ENCODE measurements at places on chromosomes 6 and 20.

- DNase-seq, result no peak
Observed at GRCh38 chr20:14553774-14554534, 216.5 kb upstream of the FLRT3 start.

DNA sequence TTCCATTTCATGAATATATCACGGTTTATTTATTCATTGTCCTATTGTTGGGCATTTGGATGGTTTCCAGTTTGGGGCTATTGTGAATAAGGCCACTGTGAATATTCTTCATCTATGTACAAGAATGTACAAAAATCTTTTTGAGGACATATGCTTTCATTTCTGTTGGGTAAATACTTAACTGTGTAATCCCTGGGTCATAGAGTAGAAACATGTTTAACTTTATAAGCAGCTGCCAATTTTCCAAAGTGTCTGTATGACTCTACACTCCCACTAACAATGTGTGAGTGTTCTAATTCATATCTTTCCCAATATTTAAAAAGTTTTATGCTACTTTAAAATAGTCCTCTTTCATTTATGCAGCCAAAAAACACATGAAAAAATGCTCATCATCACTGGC is 98.6 kb downstream of the UST start:
- DNase-seq, result no peak

DNA sequence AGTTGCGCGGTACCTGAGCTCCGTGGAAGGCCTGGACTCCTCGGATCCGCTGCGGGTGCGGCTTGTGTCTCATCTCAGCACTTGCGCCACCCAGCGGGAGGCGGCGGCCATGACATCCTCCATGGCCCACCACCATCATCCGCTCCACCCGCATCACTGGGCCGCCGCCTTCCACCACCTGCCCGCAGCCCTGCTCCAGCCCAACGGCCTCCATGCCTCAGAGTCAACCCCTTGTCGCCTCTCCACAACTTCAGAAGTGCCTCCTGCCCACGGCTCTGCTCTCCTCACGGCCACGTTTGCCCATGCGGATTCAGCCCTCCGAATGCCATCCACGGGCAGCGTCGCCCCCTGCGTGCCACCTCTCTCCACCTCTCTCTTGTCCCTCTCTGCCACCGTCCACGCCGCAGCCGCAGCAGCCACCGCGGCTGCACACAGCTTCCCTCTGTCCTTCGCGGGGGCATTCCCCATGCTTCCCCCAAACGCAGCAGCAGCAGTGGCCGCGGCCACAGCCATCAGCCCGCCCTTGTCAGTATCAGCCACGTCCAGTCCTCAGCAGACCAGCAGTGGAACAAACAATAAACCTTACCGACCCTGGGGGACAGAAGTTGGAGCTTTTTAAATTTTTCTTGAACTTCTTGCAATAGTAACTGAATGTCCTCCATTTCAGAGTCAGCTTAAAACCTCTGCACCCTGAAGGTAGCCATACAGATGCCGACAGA is 9.9 kb downstream of the HEY2 start:
- no peak for DNase-seq

GRCh38 chr6:88702956-88703556 is 260.4 kb downstream of the RNGTT start:
- DNase-seq, result no peak

GRCh38 chr20:602111-602970 is 7.8 kb downstream of the TCF15 start:
- DNase-seq, result no peak

DNA sequence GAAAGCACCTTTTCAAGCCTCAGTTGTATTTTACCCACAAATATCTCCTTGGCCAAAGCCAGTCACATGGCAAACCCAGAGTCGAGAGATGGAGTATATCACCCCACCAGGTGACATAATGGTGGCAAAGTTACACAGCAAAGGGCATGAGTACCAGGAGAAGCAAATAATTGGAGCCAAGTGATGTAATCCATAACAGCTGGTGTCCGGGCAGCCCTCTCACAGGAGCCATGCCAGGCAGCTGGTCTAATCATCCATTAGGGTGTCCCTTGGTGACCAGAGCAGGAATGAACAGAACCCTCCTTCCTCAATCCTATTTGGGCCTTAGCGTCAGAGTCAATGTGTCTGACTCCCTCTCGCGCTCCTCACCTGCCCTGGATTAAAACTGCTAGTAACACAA is 272.1 kb downstream of the LRFN2 start:
- DNase-seq, result no peak

DNA sequence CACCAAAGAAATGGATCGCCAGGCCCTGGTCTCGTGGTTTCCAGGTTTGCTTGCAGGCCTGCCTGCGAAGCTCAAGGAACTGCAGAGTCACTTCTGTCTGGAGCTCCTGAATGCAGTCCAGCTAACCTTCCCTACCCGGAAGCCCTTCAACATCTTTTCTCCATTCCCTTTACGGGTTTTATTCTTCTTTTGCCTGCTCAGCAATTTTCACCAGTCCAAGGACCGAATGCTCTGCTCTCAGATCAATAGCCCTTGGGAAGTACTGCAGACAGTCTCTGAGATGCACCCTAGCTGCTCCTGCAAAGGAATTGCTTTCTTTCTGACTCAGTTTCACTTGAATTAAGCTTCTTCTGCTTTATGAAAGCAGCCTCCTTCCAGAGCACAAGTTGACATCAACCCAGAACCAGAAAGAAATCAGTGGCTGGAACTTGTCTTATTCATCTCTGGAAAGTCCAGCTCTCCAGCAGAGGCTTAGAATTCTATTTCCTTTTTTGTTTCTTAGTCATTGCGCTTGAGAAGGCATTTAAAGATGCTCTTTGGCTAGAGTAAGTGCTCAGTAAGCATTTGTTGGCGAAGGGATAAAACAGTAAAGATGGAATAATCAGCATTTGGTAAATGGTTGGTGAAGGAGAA is 18.7 kb upstream of the YWHAB start:
- DNase-seq, result no peak

DNA sequence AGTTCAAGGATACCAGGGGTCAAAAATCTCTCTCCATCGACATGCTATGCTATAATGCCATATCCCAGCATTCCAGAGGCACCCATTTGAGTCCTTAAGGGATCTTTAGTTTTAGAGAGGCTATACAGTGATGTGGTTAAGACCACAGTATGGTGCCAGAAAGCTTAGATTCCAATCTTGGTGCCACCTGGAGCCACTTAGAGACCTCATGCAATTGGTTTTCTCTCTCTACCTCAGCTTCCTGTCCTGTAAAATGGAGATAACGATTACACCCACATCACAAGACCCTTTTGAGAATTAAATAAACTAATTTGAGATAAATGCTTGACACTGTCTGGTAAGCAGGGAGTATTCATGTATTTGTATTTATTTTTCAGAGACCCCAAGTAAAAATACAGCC is 39.0 kb downstream of the PLAGL1 start:
- DNase-seq, result no peak

- peak; percentile 32 for DNase-seq
Observed at GRCh38 chr6:136772685-136773472, 19.4 kb downstream of the MAP3K5 start.

GRCh38 chr6:64217721-64218620 is 582.4 kb downstream of the PHF3 start:
- DNase-seq, result no peak

DNA sequence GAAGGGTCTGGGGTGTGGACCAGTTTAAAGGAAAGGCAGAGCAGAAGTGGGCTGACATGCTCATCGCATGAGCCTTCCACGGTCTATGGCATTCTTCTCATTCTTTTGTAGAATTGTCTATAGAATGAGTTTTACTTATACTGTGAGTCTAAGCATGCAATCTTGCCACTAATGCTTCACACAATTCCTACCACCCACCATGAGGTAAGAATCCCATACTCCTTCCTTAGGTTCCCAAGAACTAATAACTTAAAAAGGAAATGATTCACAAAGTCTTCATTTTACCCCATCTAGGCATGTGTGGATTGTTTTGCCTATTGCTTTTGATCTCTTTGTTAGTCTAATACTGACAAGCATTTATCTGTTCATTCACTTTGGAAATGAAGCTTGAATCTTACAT is 195.2 kb downstream of the LY86 start:
- no peak for DNase-seq

DNA sequence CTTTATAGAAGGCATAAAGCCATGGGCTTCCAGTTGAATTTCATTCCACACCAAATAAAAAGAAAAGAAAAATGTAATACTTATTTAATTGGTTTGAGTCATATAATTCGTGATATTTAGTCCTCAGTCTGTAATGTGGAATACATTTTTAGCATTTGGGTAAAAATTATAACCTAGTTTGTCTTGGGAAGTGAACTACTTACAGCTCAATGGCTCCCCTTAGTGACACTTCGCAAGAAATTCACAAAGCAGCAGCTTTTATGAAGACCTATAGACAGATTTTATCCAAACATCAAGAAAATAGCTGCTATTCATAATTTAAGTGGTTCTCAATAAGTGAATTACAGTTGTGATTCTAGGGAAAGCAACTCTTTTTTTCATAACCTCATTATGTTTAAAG is 72.1 kb downstream of the RSPO3 start:
- no peak for DNase-seq

GRCh38 chr6:170271771-170272314 is 19.0 kb downstream of the DLL1 start:
- no peak for DNase-seq

DNA sequence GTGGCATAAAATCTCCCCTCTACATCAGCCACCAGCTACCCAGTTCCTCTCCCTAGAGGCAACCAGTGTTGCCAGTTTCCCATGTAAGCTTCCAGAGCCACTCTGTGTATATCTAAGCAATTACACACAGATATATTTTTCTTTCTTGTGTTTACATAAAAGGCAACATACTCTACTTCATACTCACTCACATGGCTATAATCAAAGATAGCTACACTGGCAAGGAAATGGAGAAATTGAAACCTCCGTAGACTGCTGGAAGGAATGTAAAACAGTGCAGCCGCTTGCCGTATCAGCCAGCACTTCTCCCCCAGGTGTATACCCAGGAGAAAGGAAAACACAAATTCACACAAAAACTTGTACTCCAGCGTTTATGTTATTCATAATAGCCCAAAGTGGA is 38.5 kb upstream of the NELFCD start:
- DNase-seq, result no peak

DNA sequence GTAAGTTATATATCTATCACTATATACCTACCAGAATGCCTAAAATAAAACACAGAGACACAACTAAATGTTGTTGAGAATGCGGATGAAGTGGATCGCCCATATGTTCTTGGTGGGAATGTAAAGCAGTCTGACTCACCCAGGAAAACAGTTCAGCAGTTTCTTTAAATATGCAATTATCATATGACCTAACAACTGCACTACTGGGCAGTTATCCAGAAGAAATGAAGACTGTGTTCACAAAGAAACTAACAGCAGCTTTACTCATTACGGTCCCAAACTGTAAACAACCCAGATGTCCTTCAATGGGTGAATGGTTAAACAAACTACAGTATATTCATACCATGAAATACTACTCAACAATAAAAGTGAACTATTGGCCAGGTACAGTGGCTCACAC is 14.3 kb upstream of the ZC3H12D start:
- no peak for DNase-seq

DNA sequence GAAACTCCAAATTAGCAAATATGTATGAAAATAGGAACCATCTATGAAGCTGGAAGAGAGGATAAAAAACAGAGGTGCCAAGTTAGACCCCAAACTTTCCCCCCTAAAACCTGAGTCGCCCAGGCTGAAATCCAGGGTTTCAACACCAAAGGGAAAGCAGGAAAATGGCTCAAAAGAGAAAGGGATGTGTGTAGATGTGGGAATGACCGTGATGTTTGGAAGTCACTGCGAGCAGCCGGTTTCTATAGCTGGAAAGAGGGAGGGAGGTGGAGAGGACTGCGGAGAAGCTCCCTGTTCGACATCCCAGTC is 4.5 kb downstream of the RING1 start:
- DNase-seq, result no peak

DNA sequence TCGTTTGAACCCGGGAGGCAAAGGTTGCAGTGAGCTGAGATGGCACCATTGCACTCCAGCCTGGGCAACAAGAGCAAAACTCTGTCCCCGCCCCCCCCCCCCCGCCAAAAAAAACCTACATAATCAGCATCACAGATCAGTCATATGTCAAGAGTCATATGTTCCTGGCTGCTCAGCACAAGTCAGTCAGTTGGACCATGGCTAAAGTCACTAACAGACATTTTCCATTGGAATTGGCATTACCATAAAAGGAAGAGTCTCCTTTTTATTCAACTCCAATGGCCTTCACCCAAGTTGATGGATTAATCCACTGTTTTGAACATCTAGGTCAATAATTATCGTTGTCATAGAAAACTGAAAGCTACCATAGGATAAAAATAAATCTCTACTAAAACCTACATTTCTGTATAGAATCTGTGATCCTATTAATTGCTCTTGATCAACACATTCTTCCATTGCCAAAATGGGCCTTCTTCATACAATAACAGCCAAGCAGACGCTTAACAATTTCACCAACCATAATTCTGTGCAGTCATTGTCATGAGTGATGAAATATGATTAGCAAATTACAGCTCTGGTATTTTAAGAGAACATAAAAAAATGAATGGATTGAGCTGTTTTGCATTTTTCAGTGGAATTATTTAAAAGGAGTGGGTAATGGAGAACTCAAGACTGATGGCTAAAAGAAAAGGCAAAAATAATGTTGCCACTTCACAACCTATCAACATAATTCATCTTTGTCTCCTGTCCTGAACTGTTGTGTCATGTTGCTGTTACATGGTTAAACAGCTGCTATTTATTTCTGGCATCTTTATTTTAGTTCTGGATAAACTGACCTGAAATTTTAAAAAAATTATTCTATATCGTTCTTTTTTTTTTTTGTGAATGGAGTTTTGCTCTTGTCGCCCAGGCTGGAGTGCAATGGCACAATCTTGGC is 555.5 kb upstream of the JARID2 start:
- no peak for DNase-seq

- no peak for DNase-seq
Observed at GRCh38 chr6:50821441-50822077, 2.9 kb downstream of the TFAP2B start.

DNA sequence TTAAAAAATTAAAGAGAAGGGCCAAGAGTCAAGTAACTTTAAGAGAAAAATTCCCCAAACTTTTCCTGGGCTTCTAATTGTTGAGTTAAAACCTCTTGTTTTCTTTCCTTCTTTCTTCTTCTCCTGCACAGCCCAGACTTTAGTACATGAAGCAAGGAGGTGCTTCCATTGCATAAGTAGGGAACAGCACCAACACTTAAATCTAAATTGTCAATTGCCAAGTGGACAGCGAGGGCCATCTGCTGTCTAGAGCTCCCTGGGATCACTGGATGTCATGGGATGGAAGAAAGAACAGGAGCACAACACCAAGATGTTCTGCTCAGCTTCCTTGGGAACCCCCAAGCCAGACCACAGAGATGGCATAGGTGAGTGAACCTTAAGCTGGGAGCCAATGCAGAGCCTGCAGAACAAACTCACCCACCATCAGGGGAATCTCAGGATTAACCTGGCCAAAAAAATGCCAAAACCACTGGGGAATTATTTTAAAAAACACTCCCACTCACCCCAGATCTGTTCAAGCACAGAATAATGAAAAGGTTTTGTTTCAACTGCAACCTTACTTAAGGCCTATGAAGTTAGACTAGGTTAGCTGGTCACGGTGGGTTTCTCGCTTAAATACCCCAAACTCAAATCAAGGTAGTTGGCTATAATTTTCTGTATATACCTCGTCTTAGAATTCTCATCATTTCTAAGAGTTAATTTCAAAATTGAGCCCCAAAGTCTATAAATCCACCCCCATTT is 67.8 kb downstream of the TNFRSF21 start:
- DNase-seq, result no peak

All from NCI-H1417 (cell line).